A549 treated with CpdA at 1 μM for 4 hours (cell line): ENCODE measurements at places on chromosomes 6 and 20. TPM values are rescaled to one million over a fixed set of nuclear protein-coding genes. Genes with fewer than 3 reads are reported as not detected.

Gene TMC2
- not detected in 5 replicates for total RNA-seq

Gene GPX6
- total RNA-seq, result not detected in 5 replicates

Gene COL9A3
- 0.40 to 0.72 TPM (median 0.50 TPM) in 5 replicates for total RNA-seq

Gene GSTA2
- not detected in 5 replicates for total RNA-seq

Gene ZC3H12D
- total RNA-seq, result 0.10 to 0.21 TPM (median 0.14 TPM) in 5 replicates
